GM12864 (cell line): ENCODE measurements at places on chromosomes 7 and 10.

- no peak for DNase-seq
These were observed 106.2 kb downstream of the SNX10 start for GRCh38 chr7:26397796-26398426.

DNA sequence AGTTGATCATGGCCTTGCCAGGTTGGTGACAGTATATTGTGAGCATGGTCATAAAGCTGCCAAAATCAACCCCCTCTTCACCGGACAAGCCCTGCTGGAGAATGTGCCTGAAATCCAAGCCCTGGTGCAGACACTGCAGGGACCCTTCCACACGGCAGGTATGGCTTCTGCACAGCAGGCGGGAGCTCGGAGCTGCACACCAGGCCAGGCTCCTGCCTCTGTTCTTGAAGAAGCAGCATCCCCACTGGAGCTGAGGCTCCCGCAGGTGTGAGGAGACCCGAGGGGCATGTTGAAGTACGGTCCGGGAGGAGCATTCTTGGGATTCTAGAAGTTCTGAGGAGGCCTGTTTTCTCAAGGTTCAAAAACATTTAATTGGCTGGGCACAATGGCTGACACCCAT is 12.7 kb downstream of the DHTKD1 start:
- DNase-seq = no peak

GRCh38 chr7:17302575-17303142 is 4.2 kb downstream of the AHR start:
- no peak for DNase-seq

DNA sequence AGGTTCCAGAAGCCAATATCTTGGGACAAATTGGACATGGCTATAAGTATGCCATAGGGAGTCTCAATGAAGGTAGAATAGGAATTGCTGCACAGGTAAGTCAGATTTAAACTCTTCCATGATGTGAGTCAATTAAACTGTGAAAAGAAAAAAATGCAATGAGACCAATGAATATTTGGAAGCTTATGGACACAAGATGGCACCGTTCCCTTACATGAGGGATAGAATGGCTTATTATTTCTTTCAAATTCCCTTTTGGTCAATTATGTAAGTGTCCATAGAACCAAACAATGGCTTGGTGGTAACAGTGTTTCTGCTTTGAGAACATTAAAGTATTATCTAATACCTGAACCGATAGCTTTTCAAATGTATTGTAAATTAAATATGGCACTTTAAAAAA is 35.6 kb downstream of the ACADSB start:
- no peak for DNase-seq

DNA sequence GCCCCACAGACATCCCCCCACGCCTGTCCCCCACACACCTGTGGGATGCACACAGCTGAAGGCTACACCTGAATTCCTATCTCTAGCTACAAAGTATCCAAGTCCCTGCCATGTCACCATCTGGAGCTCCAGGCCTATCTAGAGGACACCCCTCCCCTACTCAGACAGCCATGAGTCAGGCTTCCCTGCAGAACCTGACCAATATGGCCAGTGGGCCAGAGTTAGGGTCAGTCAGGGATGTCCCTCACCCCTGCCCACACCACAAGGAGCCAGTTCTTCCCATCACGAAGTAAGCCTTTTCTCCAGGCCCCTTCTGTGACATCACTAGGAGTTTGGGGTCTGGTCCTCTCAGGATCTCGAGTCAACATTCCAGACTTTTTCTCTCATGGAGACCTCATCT is 10.6 kb upstream of the SLC18A3 start:
- DNase-seq = no peak

DNA sequence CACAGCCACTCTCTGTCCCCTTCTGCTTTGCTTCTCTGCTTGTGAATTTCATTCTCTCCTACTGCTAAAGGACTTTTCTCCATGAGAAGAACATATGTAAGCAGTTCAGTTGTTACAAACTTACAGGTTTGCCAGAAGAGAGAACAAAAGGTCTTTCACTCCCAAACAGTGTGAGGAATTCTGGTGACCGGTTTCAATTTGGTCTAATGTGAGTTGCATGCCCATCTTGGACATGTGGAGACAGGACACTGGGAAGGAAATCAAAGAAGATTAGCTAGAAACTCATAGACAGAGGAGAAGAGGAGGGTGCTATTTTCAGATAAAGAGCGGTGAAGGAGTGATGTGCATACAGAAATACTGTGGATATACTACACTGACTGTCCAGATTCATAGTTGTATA is 209.5 kb upstream of the INHBA start:
- no peak for DNase-seq

DNA sequence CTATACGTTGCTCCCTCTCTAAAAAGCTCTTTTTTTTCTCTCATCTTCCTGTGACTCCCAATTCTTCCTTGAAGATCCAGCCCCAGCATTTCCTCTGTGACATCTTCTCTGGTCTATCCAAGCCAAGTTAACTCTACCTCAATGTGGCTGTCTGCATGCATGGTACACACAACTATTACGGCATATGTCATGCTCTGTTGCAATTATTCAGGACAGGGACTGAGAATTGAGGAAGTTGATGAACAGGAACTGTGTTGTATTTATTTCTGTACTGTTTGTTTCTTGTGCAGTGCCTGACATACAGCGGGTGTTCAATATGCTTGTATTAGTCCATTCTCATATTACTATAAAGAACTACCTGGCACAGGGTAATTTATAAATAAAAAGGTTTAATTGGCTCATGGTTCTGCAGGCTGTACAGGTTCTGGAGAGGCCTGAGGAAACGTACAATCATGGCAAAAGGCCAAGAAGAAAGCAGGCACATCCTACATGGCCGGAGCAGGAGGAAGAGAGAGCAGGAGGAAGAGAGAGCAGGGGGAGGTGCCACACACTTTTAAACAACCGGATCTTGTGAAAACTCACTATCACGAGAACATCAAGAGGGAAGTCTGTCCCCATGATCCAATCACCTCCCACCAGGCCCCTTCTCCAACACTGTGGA is 6.3 kb downstream of the TRPV5 start:
- no peak for DNase-seq

- DNase-seq = no peak
These were observed 50.0 kb downstream of the PRPF18 start for GRCh38 chr10:13636776-13637175.

GRCh38 chr10:110691139-110691538 is 47.0 kb downstream of the RBM20 start:
- no peak for DNase-seq

DNA sequence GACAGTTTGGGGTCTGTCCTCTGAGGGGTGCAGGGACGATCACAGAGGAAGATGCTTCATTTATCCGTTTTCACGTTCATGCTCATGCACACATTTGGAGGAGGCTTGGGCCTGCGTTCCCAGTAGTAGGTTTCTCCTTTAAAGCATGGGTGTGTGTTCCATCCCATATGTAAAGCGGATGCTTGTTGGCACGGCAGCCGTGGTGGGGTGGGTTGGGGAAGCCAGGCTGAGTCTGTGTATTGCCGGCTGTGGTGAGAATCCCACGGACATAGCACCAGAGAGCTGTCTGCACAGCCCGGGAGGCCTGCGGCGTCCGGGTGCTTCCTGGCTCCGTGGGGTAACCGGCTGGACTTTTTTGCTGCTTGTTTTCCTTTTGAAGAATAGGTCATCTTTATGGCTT is 440 bp downstream of the JAKMIP3 start:
- DNase-seq = no peak

DNA sequence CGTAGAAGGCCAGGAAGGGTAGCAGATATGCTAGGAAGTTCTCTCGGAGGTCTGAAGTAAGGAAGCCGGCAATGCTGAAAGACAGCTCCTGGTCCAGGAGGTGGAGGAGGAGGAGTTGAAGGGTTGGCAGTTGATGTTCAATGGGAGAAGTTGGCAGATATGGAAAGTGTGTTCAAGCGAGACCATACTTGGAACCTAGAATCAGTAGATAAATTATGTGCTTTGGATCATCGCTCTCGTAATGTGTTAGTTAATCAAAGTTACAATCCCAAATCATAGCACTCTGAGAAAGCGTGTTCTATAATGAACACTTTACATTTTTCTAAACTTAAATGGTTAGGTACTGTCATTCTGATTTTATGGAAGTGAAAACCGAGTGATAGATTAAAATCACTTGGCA is 152.9 kb downstream of the CELF2 start:
- no peak for DNase-seq

DNA sequence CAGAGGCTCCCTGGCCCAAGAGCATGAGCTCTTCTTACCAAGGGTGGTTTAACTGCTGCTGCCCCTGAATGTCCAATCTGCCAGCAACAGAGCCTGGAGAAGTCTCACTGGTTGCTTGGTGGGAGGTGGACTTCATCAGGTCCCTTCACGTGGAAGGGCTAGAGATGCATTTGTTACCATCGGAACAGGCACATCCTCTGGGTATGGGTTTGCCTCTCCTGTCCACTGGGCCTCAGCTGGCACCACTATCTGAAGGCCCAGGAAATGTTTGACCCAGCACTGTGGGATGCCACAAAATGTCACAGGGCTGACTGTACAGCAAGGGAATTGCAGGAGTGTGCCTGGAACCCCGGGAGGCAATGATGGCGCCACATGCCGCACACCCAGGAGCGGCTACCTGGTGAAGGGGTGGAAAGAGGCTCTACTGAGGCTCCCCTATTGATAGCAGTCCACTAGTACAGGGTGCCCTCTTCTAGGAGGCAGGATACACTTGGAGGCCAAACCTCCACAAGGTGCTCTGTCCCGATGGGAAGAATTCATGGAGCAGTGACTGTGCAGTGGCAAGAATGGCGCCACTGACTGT is 603.1 kb upstream of the MGMT start:
- DNase-seq = no peak

GRCh38 chr7:40935435-40935834 is 767.5 kb downstream of the INHBA start:
- no peak for DNase-seq

DNA sequence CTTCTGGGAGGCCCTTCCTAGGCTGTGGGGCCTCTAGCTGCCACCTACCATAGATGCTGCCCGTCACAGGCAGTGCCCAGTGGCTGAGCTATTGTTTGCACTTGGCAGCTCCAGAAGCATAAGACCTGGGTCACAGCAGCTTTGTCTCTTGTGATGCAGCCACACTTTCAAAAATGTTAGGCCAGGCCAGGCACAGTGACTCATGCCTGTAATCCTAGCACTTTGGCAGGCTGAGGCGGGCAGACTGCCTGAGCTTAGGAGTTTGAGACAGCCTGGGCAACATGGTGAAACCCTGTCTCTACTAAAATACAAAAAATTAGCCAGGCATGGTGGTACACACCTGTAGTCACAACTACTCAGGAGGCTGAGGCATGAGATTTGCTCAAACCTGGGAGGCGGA is 9.5 kb upstream of the KAZALD1 start:
- DNase-seq = no peak

GRCh38 chr7:32427769-32428291 is 62.4 kb downstream of the LSM5 start:
- DNase-seq = no peak

- no peak for DNase-seq
These were observed 631 bp downstream of the OTUD1 start for GRCh38 chr10:23439452-23439960.

DNA sequence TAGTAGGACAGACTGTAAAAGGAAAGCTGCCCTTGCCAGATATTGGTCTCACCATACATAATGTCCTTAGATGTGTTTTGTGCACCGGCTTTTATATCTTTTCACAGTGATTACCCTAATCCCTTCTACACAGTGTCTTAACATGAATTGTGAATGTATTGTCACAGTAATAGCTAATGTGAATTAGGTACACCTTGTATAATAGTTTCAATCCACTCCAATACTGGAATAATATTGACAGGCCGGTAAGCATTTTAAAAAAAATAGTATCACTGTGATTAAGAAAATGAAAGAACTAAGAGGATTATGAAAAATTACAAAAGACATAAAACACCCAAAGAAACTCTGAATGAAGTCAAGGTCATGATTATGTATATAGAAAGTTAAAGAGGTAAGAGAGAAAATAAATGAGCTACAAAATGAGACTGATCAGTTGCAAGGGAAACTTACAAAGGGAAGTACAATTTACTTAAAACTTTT is 420.9 kb downstream of the PLXDC2 start:
- no peak for DNase-seq

DNA sequence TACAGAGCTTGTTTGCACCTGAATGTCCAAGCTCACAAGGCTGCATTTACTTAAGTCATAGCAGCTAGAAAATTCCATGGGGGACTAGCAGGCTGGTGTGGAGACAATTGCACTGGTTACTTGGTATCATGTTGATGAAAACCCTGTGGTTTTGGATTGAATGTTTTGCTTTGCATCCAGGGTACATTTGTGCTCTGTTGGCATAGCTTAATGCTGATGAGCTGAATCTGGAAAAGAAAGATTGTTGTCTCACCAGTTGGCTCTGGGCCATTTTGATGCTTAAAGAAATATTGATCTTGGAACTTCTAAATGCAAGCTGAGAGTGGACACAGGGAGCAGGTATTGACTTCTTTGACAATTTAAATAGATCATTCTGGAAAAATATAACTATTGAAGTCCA is 122.5 kb upstream of the MBL2 start:
- DNase-seq = no peak

DNA sequence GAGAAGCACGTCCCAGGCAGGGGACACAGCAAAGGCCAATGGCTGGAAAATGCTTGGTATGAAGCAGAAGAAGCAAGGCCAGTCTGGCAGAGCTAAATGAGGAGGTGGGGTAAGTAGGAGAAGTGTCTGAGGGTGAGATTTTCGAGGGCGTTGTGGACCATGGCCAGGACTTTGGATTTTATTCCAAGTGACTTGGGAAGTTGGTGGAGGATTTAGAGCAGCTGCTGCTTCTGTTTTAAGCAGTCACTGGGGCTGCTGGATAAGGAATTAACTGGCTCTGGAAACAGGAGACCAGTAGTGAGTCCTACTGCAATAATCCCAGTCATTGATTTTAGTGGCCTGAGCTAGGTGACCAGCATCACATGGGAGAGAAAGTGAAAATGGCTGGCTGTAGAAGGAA is 67.6 kb upstream of the GSDME start:
- DNase-seq = no peak

DNA sequence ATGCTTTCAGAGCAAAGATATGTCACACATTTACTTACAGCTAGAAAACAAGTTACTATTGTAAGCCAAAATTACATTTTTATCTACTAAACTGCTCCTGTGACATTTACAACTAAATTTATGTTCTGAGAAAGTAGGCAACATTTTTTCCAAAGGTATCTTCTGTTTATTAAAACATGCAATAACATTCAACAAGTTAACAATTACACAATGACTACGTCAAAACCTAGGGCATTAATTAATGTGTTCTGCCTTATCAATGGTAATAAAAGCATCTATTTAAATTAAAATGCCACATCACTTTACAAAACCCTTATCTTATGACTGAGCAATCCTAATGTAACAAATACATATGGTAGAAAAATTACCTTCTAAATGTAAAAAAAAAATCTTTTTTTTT is 14.9 kb downstream of the ASZ1 start:
- DNase-seq = no peak

DNA sequence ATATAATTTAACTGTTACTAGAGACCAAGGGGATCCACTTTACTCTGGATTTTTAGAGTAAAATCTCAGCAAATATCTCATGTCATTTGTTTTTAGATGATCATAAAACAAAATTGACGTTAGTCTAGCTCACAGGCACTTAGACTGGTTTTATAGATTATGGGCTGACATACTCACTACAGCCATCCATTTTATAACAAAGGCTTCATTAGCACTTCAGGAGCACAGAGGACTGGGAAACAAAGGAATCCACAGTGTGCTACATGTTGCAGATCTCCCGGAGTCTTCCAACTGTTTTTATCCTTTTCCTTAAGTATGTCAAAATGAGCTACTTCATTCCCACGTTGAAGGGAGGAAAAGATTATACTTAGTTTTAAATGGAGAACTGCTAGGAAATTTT is 15.9 kb upstream of the SCRN1 start:
- no peak for DNase-seq
